ENCODE measurements at places on chromosomes 5 and 9.

DNA sequence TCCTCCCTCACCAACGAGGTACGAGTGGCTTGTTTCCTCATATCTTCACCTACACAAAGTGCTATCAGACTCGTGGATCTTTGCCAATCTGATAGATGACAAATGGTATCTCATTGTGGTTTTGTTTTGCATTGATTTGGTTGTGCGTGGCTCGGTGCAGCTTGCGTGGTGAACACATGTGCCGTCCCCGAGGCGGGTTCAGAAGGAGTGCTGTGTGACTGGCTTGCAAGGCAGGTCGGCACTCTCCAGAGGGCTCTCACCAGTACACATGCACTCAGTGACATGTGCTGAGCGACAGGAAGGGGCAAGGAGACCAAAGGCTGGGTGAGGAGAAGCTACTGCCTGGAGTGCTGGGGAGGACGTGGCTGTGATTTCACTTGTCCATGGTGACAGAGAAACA lies 95.3 kb upstream of the PITX1 start:
- no peak for DNase-seq

- DNase-seq, result no peak
Measured at GRCh38 chr5:171496456-171496855, 77.0 kb downstream of the FGF18 start.

DNA sequence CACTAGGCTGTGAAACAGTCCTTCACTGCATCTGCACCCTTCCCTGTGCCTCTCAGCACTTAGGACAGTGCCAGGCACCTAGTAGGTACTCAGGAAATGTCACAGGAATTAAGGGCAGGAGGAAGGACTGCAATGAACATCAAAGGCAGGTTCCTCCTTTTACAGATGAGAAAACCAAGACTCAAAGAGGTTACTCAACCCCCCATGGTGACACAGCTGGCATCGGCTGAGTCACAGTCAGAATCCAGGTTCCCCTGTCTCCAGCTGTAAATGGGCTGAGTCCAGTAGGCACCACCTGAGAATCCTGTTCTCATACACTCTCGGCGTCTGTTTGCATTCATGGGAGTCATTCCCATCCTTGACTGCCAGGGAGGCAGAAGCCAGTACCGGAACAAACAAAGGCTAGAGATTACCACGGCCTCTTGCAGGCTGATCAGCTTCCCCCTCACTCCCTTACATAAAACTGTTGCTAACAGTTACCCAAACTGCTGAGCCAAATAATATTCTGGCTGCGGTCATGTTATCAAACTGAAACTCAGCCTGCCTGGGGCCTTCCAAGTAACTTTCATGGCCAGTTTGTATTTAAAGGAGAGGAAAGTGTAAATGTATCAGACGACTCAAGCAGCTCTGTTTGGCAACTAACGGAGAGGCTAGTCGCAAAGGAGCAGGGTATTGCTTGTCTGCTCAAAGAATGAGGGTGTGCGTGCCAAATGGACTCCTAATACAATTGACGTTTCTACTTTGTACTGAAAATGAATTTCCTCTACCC lies 201.7 kb downstream of the PAPPA start:
- DNase-seq, result no peak

DNA sequence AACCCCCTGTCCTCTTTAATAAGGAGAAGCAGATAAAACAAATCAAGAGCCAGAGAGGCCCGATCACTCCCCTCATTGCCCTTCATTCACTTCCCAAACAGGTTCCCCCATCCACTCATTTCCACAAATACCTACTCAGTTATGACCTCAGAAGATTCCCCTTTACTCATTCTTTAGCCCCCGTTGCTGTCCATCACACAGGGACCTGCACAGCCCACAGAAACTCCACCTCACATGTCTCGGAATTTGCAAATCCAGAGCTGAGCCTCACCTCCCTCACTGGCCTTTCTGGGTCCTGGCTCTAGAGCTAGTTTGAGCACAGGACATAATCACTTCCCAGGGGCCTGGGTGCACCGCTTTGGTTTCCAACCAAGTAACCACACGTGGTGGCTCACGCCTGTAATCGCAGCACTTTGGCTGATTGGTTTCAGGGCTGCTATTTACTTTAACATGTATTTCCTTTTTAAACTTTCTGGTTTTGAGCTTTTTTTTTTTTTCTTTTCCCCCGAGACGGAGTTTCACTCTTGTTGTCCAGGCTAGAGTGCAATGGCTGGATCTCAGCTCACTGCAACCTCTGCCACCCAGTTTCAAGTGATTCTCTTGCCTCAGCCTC lies 17.8 kb downstream of the ATP6V0E1 start:
- no peak for DNase-seq

DNA sequence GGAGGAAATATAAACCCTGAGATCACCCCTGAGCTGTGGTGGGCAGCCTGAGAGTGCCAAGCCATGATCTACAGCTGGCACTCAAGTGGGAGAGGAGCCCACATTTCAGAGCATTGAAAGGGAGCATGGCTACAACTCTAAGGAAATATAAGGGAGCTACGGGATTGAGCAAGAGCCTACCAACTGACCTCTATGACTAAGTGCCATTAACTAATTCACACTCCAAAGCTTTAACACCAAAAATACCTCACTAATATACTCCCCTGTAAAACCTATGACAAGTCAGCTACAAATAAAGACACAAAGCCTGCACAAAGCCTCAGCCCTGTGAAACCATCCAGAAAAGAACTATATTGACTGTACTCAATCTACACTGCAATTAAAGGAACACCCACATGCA lies 286.8 kb upstream of the RPS23 start:
- no peak for DNase-seq

GRCh38 chr5:116883875-116884274 lies 309.3 kb upstream of the SEMA6A start:
- DNase-seq, result no peak

DNA sequence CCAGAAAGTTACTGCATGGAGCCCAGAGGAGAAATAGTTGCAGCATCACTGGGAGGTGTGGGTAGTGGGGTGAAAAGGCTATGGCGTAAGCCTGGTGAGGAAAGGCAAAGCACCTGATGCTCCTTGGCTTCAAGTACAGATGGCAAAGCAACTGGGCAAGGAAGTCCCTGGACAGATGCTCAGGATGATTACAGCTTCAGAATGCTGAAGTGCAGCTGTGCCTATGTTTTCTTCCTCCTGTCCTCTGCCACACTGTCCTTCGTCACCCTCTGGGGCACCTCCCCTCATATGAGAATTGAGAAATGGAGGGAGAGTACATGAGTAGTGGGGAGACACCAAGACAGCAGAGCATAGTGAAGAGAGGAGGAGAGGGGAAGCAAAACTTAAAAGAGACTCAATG lies 328.0 kb downstream of the PDE4D start:
- DNase-seq, result no peak

DNA sequence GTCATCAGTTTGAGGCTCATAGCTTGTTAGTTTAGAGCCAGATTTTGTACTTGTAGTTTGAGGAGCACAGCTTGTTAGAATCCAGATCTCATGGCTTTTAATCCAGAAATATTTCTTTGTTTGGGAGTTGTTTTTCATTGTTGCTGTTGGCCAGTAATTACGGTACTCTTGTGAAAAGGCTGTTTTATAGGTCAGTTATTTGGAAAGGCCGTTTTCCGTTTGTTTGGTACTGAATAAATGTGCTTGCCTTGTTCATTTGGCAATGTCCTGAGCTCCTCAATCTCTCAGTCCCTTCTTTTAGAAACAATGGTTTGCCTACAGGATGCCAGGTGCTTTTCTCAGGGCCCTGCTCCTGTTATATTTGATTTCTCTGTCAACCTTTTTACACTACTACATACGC lies 4.5 kb upstream of the MOB3B start:
- no peak for DNase-seq

GRCh38 chr9:100700689-100701318 lies 122.9 kb downstream of the CAVIN4 start:
- no peak for DNase-seq

DNA sequence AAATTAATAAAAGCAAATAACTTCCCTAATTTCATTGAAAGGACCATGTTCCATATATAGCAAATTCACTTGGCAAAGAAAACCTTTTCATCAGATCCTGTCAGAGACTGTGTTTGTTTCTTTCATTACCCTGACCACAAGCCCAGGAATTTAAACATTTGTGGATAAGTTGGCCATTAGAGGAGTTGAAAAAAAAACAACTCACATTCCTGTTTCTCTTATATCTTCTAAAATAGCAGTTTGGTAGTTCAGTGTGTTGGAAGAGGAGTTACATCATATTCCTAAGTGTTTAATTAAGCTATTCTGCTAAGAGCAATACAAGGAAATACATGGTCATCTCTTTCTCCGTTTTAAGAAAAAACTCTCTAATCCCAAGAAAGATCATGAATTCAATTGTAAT lies 505.6 kb downstream of the TLE1 start:
- DNase-seq, result no peak

DNA sequence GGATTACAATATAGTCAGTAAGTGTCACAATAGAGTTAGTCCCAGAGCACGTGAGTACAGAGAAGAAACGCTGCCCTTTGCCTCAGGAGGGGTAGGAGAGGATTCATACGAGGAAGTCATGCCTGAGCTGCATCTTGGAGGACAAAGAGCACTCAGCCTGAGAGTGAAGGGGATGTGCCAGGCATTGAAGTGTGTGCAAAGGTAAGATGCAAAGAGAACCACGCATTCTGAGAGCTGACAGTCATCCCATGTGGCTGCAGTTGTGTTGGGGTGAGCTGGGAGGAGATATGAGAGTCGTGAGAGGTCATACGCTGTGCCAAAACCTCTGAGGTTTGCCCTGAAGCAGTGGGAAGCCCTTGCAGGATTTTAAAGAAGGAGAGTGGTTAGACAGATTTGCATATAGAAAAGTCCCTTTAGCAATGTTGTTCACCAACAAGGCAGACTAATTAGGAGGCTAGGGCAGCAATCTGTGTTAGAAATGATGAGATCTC lies 97.5 kb downstream of the PIP5K1B start:
- DNase-seq, result no peak

DNA sequence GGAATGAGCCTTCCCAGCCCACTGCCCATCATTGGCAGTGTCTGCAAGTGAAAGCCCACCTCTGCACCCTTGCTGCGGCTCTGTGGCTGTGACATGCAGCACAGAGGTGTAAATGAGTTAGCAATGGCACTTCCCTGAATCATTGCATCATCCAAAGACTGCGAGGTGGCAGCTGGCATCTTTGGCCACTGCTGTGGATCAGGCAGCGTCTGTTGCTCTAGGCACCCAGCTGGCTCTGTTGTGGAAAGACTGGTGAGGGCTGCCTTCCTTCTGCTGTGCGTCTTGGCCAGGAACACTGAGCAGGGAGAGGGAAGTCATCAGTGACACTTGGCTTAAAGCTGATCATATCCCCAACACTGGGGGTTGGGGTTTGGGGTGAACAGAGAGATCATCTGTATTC lies 64.5 kb downstream of the MFAP3 start:
- DNase-seq, result no peak

DNA sequence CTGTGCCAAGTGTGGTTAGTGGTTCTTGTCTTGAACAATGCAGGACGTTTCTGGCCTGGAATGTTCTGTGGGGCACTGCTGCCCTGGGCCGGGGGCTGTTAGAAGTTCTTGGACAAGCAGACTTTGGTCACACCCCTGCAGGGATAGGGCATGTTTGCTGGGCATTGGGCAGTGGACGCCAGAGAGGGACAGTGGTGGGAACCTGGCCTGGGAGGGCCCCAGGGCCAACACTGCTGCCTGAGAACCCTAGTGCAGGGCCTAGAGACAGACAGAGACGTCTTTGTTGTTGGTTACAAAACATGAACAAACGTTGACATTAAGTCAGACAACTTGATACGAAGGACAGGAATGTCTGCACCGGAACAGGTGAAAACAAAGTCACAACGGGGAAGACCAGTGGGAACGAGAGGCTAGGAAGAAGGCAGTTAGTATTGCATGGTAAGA lies 57.0 kb downstream of the WNK2 start:
- DNase-seq, result no peak

DNA sequence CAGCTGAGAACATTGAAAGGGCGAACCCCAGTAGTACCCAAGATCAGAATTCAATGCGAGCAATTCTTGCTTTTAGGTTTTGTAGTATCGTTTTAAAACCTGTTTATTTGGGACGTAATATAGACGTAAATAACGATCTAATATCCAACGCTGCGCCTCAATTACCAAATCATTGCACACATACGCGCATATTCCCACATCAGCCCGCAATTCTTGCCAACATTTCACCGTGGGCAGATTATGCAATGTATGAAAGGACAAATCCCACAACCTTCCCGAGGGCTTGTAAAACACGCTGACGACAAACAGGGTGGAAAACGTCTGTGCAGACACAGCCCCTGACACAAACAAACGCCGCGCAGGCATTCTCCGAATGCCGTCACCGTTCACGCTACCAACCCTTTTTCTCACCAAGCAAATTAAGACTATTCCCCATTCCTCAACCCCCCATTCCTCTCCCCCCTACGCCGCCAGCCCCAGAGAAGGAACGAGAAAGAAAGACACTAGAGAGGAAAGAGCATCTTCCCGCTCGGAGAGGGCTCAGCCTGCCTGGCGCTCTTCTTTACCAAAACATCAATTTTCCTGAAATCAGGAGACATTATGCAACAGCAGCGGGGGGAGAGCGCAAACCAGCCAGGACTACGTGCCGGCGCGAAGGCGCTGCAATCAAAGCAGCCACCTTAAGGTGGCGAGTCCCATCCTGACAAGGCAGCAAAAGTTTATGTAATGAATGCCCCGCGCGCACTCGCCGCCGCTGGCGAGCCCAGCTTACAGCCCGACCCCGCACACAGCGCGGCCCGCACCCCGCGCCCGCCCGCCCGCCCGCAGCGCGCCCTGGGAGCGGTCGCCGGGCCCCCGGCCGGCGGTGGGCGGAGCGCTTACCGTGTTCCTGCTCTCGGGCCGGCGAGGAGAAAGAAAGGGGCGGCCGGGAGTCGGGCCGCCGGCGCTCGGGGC lies 597 bp downstream of the NFIL3 start:
- DNase-seq, result peak; percentile 61

DNA sequence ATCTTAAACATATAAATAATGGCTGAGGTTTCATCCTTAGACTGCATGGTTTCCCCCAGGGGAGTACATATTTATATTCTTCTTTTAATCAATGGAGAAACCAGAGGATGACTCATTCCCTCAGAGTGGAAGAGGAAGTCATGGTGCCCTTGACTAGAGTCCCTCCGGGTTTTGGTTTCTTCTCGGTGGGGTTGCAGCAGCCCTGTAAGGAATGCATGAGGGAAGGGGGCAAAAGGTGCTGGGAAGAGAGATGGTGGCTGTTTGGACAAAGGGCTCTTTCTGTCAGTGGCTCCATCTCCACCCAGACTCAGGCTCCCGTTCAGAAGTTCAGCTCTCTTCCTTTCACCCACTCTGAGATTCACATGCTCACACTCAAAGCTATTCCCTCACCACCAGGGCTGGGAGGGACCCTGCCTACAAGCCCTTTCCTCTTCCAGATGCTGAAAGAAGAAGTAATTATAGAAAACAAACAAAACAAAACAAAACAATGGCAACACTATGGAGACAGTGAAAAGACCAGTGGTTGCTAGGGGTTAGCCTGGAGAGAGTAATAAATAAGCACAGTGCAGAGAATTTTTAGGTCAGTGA lies 129.8 kb upstream of the IL12B start:
- DNase-seq, result peak; percentile 28

Measured in CD4-positive, alpha-beta T cell treated with Interleukin-1 beta for 1 hour (primary cell).